Caco-2 (cell line): ENCODE measurements at places on chromosomes 5 and 9. TPM values are rescaled to one million over a fixed set of nuclear protein-coding genes. Genes with fewer than 3 reads are reported as not detected.

IL5 gene
- not detected in 2 replicates for total RNA-seq

PCDHB8 gene
- total RNA-seq = not detected in 2 replicates

PCDHGB3 gene
- 0.54 and 0.60 TPM in 2 replicates for total RNA-seq

DNA sequence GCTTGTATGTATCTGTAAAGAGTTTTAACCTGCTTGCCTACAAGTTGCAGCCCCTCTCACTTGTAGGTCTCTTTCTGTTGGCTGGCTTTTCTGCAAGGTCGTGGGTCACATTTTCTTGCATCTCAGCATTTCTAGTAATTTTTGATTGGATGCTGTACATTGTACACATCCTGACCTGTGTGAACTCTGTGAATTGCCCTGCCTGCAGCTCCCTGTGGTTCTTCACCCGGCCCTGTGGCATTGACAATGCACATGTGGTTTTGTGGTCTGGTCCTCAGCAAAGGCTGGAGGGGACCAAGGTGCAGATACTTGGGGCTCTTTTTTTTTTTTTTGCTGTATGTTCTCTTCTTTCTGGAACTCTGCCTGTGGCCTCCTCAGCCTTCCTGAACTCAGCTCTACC is 53.6 kb downstream of the WNK2 start:
- H3K4me3 ChIP-seq = no peak overlapping the region
- no peaks in the 10 kb centered on the region for H3K4me1 ChIP-seq
- no peak overlapping the region for H3K27ac ChIP-seq
- H3K36me3 ChIP-seq = no peaks in the 10 kb centered on the region
- no peak for DNase-seq
- H3K27me3 ChIP-seq = no peaks in the 10 kb centered on the region

HACD4 gene
- not detected in 2 replicates for total RNA-seq

GRCh38 chr5:144438237-144438636 is 267.6 kb downstream of the KCTD16 start:
- no peak overlapping the region for H3K27ac ChIP-seq
- no peaks in the 10 kb centered on the region for H3K4me1 ChIP-seq
- no peaks in the 10 kb centered on the region for H3K27me3 ChIP-seq
- DNase-seq = no peak

DNA sequence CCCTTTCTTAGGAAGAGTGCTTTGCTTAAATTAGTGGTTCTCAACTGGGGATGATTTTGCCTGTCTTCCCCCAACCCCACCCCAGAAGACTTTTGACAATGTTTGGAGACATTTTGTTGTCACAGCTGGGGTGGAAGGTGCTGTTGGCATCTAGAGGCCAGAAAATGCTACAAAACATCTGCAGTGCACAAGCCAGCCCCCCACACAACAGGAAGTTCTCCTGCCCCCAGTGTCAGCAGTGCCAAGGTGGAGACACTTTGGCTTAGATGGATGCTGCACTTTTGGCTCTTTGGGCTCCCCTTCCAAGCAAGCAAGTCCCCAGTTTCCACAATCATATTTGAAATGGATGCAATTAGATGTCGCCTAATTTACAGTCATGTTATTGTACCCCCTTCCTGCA is 2.7 kb downstream of the HEMGN start:
- peaks cover 2% of the 10 kb centered on the region; the same call in 1 of the 2 replicates for H3K27me3 ChIP-seq
- no peaks in the 10 kb centered on the region for H3K36me3 ChIP-seq
- DNase-seq = no peak
- no peak overlapping the region for H3K4me3 ChIP-seq
- no peak overlapping the region for H3K27ac ChIP-seq

DNA sequence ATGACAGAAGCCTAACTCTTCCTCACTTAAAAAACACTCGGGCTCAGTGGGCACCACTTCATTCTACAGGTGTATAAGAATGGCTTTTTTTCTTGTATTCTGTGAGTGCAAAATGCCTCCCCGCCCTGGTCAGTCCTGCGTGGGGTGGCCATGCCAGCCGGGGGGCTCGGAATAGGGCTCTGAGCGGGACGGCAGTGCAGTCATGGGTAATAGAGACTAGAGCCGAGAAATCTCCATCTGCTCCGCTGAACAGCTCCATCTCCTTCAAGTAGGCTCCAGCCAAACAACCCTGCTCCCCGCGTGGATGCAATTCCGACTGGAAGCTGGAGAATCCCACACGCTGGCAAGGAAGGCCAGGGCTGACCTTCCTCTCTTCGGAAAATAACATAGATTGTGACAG is 317.0 kb upstream of the IRX4 start:
- H3K27ac ChIP-seq = no peak overlapping the region
- no peak for DNase-seq
- no peak overlapping the region for H3K4me3 ChIP-seq
- no peaks in the 10 kb centered on the region for H3K36me3 ChIP-seq
- H3K4me1 ChIP-seq = no peaks in the 10 kb centered on the region

GRCh38 chr5:141135718-141136266 is 786 bp downstream of the PCDHB5 start:
- no peaks in the 10 kb centered on the region for H3K4me1 ChIP-seq
- no peaks in the 10 kb centered on the region for H3K27me3 ChIP-seq
- no peak overlapping the region for H3K4me3 ChIP-seq
- no peak for DNase-seq
- no peak overlapping the region for H3K27ac ChIP-seq
- no peaks in the 10 kb centered on the region for H3K36me3 ChIP-seq

PCDHGA12 gene
- 0.52 and 1.0 TPM in 2 replicates for total RNA-seq

GRCh38 chr9:91712811-91713210 is 237.2 kb downstream of the ROR2 start:
- H3K4me3 ChIP-seq = no peak overlapping the region
- no peak for DNase-seq
- no peaks in the 10 kb centered on the region for H3K36me3 ChIP-seq
- no peak overlapping the region for H3K27ac ChIP-seq
- H3K4me1 ChIP-seq = no peaks in the 10 kb centered on the region

- H3K27me3 ChIP-seq = no peaks in the 10 kb centered on the region
- H3K4me3 ChIP-seq = no peak overlapping the region
- DNase-seq = no peak
These were observed 81.3 kb downstream of the ADAMTSL1 start for GRCh38 chr9:18555105-18555883.

ARL14EPL gene
- not detected in 2 replicates for total RNA-seq
